ENCODE measurements at places on chromosomes 16 and 17. TPM values are rescaled to one million over a fixed set of nuclear protein-coding genes. Genes with fewer than 3 reads are reported as not detected.

DNA sequence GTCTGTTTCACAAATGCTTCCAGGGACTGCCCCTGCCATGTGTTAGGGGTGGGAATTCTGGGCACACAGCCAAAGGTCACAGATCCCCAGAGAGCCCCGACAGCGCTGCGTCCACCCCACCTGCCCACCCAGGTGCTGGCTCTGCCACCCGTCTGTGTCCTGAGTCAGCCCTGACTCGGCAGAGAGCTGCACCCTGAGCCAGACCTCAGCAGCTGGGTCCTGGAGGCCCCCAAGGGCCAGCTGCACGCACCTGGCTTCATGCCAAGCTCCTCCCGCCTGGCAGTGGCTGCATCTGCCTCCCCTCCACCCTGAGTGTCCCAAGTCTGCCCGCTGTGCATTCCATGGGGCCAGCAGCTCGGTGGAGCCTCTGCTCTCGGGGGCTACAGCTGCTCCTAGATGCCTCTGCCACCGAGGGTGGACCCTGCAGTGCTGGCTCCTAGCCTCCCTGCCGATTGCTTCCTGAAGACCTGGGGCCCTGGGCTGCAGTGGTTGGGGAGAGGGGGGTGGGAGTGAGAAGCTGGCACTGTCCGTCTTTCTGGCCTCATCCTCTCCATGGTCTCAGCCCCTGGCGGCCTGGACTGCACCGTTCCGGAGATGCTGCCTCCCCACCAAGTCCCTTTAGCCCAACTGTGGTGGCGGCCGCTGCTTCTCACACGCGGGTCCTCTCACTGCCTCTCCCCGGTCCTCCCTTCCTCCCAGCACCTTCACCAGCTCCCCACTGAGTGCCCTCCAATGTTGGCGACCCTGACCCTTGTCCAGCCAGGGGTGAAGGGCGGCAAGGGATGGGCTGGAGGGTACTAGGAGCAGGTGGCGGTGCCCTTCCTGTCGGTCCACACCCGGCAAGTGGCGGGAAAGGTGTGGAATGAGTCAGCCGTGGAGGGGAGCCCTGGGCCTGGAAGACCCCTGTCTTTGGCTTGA, 3.0 kb downstream of the SECTM1 start:
- peak; percentile 46 for DNase-seq

GRCh38 chr17:19656851-19657581, 8.5 kb downstream of the ALDH3A2 start:
- no peak for DNase-seq

DNA sequence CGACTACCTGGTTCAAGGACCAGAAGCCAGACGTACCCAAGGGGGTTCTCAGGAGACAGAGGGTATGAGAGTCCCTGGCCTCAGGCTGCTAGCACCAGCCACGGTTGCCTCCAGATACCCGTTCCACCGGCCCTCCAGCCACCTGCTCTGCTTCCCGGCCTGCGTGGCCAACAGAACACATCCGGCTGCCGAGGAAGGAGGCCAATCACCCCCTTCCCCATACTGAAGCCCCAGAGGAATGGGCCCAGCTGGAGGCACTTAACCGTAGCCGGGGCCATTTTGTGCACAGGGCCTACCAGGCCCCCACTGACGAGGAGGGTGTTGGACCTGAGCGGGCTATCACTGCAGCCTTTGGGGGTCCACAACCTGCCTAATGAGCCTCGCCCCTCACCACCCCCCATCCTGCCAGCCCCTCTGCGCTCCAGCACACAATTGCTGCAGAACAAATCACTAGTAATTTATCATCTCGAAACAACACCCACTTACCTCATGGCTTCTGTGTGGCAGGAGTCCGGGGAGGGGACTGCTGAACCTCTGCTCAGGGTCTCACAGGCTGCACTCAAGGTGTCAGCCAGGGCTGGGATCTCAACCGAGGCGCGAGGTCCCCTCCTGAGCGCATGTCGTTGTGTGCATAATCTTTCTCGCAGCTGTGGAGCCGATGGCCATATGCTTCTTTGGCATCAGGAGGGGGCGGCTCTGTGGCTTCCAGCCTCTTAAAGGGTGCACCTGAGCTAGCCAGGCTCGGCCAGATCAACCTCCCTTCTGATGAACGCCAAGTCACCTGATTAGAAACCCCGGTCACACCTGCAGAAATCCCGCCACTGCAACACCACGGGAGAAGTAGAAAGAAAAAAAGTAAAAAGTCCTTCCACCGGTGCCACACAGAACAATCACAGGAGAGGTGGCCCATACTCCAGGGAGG, 10.1 kb upstream of the KREMEN2 start:
- no peak for DNase-seq

DNA sequence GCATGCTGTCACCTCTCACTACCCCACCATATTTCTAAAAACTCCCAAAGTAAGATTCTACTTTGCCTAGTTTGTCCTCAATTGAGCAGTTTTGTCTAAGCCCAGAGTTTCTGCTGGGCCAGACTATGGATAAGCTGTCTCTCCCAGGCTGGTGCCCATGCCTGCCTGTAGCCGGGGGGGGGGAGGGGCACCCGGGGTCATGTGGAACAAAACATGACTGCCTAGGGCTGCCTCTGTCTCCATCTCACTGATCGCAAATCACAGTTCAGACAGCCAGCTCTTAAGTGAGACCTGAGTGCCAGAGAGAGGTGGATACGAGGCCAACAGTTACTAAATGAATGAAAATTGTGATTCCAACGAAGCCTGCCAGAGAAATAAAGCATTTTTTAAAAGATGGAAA, 78.8 kb upstream of the RPRML start:
- DNase-seq = no peak

GRCh38 chr17:41617136-41617535, 4.6 kb upstream of the KRT16 start:
- no peak for DNase-seq

DNA sequence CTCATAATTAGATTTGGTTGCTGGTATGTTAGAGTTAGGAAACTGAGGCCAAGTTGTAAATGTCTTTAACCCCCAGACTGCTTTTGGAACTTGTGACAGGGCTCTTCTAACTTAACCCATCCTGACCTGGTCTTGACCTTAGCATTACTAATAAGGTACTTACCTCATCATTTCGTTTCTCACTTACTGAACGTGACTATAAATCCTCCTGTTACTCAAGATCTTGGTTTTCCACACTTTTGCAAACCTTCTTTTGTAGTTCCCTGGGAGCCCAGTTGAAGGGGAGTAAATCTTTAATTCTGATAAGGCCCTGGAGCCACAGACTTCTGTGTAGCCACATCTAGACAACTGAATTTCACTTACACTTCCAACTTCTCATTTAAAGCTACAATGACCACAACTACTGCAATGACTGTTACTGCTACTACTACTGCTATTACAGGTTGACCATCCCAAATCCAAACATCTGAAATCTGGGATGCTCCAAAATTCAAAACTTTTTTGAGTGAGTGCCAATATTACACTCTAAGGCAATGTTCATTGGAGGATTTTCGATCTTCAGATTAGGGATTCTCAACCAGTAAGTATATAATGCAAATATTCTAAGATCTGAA, 248.8 kb upstream of the TBX2 start:
- no peak for DNase-seq

DNA sequence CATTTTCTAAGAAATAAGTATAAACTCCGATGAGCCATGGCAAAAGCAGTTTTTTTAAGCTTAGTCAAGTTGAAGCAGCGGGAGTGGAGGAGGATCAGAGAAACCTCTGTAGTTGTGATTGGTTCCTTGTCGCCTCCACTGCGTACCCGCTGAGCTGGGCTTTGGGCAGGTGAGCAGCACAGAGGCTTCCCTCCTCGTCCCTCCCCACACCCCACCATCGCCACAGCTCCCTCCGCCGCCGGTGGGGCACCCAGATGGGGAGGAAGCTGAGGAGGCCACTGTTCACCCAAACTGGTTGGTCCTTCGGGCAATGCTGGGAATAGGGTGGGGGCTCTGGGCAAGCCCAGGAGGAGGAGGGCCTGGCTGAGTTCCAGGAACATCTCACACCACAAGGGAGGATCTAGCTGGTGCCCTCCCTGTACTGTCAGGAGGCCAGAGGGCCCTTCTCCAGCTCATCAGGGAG, 5.2 kb upstream of the MRPL38 start:
- no peak for DNase-seq

DNA sequence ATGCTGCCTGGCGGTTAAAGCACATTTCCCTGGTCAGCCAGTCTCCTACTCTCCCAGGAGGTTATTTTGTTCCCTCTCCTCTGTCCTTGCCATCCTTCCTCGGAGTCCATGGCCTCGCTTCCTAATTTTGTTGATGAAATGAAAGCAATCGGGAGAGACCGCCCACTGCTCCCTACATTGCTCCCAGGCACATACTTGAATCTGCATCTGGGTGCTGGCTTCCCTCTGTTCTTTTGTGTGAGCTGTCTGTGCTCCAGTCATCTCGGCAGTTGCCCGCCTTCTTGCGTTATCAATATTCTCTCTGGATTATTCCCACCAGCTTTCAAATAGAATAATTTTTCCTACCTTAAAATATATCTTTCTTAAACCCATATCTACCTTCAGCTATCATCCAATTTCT, 11.1 kb downstream of the KRT23 start:
- DNase-seq = no peak

- no peak for DNase-seq
These were observed 9.3 kb downstream of the ZNF263 start for GRCh38 chr16:3292604-3293003.

- no peak for DNase-seq
These were observed 371.9 kb downstream of the HS3ST3B1 start for GRCh38 chr17:14672830-14673229.

DNA sequence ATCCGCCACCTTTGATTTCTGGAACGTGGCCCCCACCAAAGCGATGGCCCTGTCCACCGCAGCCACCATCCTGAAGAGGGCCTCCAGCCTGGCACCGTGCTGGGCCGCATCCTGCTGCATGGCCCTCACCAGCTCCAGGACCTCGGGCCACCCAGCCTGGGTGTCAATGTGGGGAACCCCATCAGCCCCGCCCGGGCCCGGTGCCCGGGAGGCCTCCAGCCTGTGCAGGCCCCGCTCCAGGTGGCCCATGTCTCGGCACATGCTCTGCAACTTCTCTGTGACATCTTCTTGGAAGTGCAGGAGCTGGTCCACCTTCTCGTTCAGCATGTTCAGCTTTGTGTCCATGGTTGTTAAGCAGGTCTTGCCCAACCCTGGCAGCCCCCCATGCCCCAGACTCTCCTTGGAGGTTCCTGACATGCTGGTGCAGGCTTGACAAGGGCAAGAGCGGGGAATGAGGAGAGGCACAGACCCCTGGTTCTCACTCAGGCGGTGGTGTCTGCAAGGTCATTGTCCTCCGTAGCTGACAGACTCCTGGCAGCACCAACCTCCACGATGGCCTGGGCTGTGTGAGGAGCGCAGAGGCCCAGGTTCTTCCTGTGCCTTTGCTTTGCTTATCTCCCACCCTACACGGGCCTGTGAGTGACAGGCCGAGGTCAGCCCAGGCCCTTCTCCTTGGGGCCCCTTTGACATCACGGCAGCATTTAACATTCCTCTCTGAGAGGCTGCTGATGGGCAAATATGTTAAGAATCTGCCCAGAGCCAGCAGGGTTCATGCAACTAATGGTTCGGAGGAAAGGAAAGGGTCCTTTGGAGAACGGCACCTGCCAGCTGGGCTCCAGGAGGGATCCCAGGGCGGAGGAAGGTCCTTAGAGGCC, at the start of gene MYLK3:
Gene MYLK3, minus strand, starts transcription at position 568 of the 875 bp plus-strand sequence. Its CDS starts 151 bp downstream, at position 417.
- no peak for DNase-seq

MT4 gene
- total RNA-seq = not detected

CPHXL2 gene
- not detected for total RNA-seq

DPEP1 gene
- 2.7 TPM for total RNA-seq

KRTAP4-3 gene
- total RNA-seq = not detected

PTX4 gene
- total RNA-seq = not detected
